NCI-H2171 treated with DMSO at 0.1 percent for 48 hours (cell line): ENCODE measurements at places on chromosomes 5 and 9.

DNA sequence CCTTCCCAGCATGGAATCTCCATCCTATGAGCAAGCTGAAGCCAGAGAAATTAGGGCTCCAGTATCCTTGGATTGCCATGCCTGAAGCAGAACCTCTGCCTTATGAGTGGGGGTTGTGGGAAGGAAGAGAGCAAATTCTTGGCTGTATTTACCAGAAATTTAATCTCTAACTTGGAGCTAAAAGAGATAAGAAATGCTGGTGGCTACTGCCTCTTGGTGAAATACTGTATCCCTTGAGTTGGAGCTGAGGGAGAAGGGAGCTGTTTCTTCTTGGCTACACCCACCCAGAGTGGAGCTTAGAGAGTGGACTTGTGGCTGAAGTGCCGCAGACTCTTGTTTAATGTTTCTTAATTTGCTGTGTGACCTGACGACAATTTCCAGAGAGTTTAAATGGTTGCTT lies 447.3 kb downstream of the ARHGEF28 start:
- no peak for DNase-seq

GRCh38 chr9:84667571-84668195 lies 1.8 kb upstream of the NTRK2 start:
- DNase-seq = no peak

GRCh38 chr9:76905791-76906646 lies at the start of gene PRUNE2:
PRUNE2 (minus strand) TSS chr9:76906114; CDS start chr9:76905963, 151 bp downstream.
- DNase-seq = peak; percentile 12

GRCh38 chr9:33633636-33634035 lies 109.6 kb downstream of the ANKRD18B start:
- no peak for DNase-seq

DNA sequence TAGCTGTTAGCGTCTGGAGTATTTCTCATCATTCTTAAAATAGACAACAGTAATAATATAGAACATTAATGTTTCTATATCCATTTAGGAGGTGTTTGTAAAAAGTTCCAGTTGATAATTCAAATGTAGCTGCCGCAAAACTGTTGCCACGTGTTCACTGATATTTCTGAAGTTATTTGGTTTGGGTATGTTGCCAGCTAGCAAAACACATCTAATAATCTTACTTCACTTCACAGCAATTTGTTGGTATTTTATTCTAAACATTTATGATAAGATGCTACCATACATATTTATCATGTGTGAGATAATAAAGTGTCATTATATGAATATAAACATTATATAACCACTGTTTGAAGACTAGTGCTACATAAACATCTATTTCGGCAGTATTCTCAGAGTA lies 101.6 kb downstream of the CDH12 start:
- DNase-seq = no peak

DNA sequence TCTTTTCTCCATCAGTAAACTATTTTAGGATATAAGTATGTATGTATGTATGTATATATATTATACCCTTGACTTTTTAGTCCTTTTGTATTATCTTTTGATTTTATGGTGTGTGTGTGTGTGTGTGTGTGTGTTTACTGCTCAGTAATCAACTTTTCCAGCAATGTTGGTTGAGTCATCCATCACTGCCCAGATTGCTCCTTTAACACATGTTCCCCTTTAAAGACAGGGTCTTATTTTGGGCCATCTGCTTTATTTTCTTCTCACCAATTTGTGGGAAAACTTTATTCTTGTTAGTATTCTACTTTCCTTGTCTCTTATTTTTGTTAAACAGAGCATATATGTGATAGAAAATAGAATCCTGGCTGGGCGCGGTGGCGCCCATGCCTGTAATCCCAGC lies 28.1 kb downstream of the ANKRD33B start:
- peak; percentile 19 for DNase-seq

DNA sequence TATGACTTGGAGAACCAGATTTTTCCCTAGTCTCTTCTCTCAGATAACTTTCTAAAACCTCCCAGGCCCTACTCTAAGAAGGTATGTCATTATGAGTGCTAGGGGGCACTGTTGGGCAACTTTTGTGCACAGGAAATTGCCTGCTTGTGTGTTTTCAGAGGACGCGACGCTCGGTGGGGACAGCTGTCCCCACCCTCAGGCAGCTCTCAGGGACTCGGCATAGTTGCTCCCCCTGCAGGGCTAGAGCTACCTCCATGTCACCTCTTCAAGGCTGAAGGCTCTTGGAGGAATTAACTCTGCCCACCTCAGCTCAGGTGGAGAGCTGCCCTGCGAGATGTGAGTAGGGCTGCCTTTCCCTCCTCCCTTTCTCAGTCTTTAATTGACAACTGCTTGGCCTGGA lies 10.2 kb upstream of the TIFAB start:
- DNase-seq = peak; percentile 69

DNA sequence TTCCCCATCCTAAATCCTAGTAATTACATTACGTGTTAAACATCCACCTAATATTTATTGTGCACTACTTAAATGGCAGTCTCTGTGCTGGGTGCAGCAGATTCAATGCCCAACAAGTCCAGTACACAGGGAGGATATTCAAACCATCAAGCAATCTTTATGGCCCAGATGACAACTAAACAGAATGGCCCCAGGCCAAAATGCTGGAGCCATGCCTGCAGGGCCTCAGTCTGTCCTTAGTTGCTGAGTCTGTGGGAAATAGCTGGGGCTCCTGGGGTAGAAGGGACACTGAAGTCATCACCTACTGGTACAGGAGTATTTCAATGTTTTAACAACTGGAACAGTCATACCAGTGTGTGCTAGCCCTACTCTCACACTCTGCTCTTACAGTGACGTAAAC lies 153.5 kb downstream of the ZNF608 start:
- DNase-seq = no peak

DNA sequence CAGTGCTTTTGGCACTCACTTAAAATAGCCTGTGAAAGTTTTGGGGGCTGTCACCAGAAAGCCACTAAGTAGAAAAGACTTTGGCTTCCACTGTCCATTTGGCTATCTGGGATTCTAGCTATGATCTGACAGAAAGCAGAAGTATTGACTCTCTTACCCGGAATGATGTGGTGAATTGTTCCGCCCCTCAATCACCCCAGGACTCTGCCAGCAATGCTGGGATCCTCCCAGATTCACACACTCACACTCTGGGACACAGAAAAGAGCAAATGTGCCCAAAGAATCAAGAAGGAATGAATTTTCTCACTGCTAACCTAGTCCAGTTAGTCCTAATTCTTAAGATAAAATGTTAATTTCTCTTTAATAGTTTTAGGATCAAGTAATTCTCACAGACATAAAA lies 576.9 kb downstream of the BNC2 start:
- no peak for DNase-seq

DNA sequence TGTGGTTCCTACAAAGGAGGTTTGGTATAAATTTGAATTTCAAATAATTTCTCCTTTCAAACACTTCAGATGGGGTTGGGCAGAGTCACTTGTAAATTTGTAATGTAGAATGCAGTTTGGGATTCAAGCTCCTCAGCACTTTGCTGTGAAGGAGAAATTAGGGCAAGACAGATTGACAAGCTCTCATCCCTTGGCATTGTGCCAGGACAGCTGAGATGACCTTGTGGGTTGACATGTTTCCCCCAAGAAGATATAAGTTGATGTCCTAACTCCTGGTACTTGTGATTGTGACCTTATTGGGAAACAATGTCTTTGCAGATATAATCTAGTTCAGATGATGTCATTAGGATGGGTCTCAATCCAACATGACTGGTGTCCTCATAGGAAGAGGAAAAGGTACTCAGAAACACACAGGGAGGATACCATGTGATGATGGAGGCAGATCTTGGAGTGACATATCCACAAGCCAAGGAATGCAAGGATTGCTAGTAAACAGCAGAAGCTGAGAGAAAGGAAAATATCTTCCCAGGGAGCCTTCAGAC lies 408.3 kb downstream of the MED10 start:
- no peak for DNase-seq

GRCh38 chr9:130236436-130236985 lies 29.0 kb upstream of the HMCN2 start:
- no peak for DNase-seq

- peak; percentile 22 for DNase-seq
Observed at GRCh38 chr5:134439210-134439654, 27.6 kb upstream of the CDKN2AIPNL start.

GRCh38 chr5:52682492-52682891 lies 105.2 kb upstream of the ITGA1 start:
- DNase-seq = no peak

DNA sequence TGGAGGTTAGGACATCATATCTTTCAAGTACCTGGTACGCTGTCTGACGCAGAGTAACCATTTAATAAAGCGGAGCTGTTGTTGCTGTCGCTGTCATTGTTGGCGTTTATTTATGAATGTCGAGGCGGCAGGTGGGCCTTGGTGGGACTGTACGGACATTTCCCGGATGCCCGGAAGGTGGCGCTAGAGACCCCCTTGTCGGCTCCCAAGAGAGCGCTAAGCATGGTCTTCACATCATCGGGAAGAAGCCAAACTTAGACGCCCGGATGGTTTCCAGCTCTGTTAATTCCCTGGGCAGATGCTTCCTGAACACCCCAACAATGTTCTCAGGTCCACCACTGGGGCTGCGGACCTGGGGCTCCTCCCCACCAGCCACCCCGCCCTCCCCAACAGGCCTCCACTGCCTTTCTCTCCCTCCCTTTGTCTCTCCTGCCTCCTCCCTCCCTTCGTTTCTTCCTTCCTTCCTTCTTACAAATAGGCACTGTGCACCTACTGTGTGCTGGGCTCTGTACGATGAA lies 54.1 kb downstream of the DUSP1 start:
- DNase-seq = peak; percentile 46

GRCh38 chr9:73916016-73916673 lies 581.0 kb upstream of the RORB start:
- peak; percentile 2 for DNase-seq

GRCh38 chr9:714675-715074 lies 126.8 kb upstream of the DMRT1 start:
- DNase-seq = no peak

- DNase-seq = peak; percentile 75
Observed at GRCh38 chr5:140547508-140548299, at the start of gene EIF4EBP3. EIF4EBP3 (plus strand) TSS chr5:140547662; CDS start chr5:140547738, 76 bp downstream.

DNA sequence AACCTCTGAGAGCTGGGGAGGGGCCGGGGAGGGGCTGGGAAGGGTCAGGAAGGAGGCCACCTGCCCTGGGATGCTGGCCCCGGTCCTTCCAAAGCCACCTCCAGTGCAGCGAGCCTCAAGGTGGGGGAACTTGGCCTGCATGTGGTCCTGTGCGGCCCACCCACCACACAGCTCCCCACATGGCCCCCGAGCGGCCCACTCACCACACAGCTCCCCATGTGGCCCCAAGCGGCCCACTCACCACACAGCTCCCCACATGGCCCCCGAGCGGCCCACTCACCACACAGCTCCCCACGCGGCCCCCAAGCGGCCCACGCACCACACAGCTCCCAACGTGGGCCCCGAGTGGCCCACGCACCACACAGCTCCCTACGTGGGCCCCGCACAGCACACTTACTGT lies 2.0 kb upstream of the LCN10 start:
- no peak for DNase-seq

DNA sequence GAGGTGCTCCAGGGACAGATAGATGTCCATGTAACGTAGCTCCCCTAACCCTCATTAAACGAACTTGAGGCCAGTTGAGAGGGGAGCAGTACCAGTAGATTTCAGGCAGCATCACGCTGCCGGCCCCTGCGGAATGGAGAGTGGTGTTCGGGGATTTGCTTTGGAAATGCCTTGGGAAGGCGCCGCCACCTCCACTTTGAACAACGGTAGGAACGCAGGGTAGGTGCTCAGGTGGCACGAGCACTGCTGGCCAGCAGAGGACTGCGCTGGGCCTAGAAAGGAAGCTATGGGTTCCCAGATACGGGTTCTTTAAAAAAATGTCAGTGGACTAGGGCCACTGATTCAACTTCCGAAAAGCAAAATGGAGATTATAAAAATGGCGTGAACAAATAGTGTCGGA lies 271.8 kb downstream of the FANCC start:
- DNase-seq = no peak

GRCh38 chr9:136012651-136013050 lies 51.5 kb upstream of the UBAC1 start:
- DNase-seq = peak; percentile 86

DNA sequence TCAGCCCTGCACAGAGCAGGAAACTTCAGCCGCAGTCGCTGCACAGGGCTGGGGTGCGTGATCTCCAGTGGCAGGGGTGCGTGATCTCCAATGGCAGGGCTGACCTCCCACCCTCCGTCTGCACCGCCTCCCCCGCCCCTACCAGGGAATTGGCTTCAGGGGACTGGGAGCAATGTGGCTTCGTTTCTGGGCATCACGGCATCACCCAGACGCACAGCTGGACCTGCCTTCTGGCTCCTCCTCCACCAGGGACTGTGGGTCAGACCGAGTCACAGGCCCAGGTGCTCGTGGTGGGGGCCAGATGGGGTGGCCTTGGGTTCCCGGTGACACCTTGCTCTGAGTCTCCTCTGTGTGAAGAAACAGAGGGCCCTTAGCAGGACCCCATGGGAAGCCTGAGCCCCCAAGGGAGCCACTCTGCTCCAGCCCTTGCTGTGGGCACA lies 51.1 kb downstream of the AHRR start:
- DNase-seq = peak; percentile 47
